ENCODE measurements at places on chromosomes 1 and 21. TPM values are rescaled to one million over a fixed set of nuclear protein-coding genes. Genes with fewer than 3 reads are reported as not detected.

FCER1A gene
- total RNA-seq = not detected

GRCh38 chr1:176066709-176067108 lies 140.4 kb downstream of the COP1 start:
- no peak for DNase-seq

NPPA gene
- 2.4 TPM for total RNA-seq

GREM2 gene
- total RNA-seq = 4.6 TPM

TMEM39B gene
- total RNA-seq = 19.4 TPM

- peak; percentile 39 for DNase-seq
These were observed 45.7 kb downstream of the ATP2B4 start for GRCh38 chr1:203672346-203672745.

GRCh38 chr1:232627645-232628334 lies 2.1 kb downstream of the SIPA1L2 start:
- no peak for DNase-seq

DNA sequence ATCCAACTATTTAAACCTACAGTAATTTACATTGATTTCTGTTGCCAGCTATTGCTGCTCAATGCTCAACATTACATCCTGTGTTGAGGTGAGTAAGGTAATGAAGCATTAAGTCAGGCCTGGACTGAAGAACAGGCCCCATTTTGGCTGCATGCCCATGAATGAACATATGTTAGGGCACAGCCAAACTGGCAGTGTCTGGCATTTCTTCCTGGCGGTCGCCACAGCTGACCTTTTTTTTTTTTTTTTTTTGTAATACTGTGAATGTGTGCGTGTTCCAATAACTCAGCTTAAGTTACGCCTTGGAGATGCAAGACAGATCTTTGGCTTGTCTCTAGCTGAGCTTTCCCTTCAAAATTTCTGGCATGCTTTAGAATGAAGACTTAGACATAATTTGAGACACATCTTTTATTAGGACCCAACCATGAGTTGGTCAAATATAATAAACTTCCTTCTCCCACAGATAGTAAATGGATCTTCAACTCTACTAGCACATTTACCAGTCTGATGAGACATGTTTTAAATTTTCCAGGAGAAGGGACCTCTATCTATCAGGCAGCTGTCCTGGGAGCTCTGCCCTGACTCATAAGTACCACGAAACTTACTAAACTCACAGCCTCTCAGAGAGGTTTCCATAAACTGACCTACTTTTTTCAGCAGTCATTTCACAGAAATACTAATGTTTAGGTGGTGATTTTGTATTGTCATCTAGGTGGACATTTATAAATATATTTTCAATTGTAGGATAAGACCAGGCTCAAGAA lies 341.1 kb upstream of the RUNX1 start:
- DNase-seq = no peak

DNA sequence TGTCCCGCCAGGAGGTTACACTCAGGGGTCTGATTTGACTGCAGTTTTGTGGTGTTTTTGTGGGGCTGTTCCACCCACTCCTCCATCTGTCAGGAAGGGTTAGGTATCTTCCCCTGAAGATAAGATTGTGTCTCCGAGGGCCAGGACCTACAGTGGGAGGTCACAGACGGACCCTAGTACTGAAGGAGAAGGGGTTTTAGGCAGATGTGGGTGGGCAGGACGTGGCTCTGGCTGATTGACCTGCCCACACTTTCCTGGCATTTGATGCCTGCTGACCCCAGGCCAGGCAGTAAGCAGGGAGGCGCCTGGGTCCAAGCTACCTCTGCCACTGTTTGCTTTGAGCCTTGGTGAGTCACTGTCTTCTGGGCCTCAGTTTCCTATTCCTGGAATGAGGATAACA lies 13.9 kb downstream of the RPS6KA1 start:
- DNase-seq = no peak

TMCO4 gene
- 2.4 TPM for total RNA-seq

DNA sequence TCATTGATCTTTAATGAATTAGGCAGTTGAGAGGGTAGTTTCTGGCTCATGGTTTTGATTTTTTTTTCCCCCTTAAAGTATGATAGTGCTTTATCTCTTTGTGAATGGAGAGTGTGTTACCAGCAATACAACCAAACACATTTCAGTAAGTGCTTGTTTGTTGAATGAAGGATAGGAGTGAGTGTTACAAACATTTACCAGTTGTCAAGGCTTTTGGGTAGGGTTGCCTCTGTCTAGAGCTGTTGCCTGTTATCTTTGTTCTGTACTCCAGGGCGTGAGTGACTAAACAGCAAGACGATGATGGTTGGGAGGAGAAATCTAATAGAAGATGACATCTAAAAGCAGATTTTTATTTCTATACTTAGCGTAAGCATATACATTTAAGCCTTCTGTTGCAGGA lies 21.5 kb downstream of the MAP3K7CL start:
- DNase-seq = no peak

GRCh38 chr1:18201997-18202719 lies 94.6 kb downstream of the IGSF21 start:
- no peak for DNase-seq

DNA sequence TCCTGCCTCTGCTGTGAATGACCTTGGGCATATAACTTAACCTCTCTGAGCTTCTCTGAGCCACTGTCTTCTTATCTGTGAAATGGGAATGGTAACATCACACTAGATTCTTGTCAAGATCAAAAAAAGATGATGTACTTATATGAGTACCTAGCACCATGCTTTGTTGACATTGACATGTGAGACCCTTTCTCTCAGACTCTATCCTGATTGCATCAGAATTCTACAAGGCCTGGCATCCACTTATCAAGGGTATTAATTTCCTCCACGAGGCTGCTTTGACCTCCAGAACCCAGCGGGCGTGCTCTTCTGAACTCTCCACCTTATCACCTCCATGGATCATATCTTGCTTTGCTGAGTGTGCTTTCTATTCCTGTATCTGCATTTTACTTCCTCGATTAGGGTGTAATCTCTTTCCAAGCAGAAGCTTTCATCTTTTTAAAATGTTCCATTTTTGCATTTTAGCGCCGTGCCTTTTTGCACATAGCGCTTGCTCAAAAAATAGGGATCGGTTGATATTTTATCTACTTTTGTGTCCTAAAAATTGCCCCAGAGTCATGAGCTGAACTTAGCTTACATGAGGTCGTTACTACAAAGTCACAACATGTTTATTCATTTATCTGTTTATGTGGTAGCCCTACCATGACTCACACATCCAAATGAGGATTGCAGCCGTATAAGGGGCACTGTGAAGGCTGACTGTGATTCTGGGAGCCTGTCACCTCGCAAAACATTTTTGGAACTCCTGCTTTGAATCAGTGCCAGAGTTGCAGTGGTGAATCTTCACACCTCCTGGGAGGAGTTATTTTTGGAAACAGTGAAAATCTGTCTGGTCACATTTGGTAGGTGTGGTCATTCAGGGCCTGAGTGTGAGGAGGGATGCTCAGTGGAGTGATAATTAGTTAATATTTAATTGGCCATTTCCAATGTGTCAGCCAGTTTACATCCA lies 63.2 kb downstream of the IER5 start:
- DNase-seq = no peak

- DNase-seq = no peak
These were observed 3.0 kb downstream of the TTC24 start for GRCh38 chr1:156582388-156583017.

DNA sequence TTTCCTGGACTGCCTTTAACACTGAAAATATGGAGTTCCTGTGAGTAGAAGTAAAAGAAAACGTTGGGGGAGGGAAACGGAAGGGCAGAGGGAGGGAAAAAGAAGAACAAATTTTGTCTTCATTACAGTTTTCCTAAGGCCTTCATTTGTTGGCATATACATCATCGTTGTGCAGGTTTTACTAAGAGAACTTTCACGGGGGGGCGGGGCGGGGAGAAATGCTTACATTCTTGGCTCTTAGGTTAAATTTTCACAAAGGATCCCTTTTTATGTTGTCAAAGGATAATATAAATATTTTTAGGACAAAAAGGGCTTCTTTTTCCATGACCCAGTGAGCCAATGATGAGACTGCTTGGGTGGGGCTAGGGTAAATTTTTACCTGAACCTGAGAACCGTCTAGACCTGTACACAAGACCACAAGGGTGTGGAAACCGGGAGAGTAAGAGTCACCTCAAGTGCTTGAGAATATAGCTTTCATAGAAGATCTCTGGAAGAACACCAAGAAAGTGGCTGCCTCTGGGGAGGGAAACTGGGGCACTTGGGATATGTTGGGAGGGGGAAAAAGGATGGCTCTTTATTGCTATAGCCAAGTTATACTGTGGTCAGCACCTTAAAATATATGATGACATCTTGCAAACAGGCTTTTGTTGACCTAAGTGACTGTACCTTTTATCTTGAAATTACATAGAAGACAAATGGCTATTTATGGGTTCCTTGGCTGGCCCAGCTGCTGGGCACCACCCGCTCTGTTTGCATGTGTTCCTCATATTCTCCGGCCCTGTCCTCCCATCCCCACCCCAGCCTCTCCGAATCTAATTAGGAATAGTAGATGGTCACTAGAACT lies 2.0 kb upstream of the UTP25 start:
- no peak for DNase-seq

- no peak for DNase-seq
These were observed 65.2 kb upstream of the DIP2A start for GRCh38 chr21:46393451-46393940.

DNA sequence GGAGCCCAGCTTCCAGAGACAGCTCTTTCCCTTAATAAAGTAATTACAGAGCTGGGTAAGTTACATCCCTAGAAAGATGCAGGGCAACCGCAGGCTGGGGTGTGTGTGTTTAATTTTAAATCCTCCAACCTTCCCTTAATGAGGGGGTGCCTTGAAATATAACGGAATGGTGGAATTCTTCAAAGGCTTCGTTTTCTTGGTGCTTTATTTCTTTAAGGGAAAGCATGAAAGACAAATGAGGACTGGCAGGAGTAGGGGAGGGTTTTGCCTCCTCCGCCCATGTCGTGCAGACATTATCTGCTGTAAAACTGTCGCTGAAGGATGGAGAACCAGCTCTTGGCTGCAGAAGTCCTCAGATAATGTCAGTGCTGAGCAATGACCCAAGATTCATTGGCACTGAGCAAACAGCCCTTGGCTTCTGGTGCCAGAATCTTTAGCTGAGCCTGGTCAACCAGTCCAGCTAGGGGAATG lies 15.5 kb downstream of the SLC6A17 start:
- no peak for DNase-seq

DNA sequence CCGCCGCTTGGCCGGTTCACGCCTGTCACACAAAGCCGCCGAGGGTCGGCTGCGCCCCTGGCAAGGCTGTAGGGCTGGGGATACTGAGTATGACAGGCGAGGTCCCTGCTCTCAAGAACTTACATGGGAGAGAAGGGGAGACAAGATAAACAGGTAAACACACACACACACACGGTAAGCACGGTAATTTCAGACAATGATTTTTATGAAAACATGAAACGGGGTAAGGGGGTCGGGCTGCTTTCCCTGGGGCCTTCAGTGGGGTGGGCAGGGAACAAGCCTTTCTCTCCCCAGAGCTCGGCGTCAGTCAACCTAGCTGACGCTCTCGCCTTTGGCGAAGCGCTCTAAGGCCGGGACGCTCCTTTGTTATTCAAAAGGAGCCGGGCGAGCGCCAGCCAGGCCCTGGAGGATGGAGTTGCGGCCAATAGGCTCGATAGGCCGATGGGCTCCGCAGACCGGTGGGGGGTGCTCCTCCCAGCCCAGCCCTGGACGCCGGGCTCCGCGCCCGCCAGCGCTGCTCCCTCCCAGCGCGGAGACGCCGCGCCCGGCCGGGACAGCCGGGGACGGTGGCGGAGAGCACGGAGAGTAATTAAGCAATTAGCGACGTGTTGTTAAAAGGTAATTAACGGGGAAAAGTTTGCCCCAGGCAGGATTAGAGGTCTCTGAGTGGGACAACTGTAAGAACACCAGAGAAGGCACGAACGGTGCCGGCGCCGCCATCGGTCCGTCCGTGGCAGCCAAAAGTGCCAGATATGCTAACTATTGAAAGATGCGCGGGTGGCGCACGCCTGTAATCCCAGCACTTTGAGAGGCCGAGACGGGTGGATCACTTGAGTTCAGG lies 950 bp upstream of the INKA2 start:
- DNase-seq = no peak

GRCh38 chr1:162868972-162869371 lies 8.0 kb upstream of the CCDC190 start:
- DNase-seq = no peak

HMGCL gene
- total RNA-seq = 24.6 TPM

GRCh38 chr1:169604781-169605560 lies 18.7 kb upstream of the F5 start:
- DNase-seq = no peak

DNA sequence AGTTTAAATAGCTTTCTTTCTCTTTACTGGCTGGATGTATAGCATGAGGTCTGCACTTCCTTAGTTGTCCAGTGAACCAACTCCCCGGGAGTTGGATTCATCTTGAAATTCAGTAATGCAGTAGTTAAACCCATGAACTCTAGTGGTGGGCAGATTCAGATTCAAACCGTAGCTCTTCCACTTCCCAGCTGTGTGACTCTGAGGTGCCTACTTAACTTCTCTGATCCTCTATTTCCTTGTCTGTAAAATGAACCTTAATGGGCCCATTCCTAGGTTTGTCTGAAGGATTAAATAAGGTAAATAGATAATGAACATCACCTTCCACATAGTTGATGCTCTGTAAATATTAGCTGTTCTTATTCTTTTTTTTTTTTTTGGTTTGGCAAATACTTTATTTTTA lies 16.5 kb downstream of the PIK3CD start:
- DNase-seq = no peak

RCAN1 gene
- 66.0 TPM for total RNA-seq

DNA sequence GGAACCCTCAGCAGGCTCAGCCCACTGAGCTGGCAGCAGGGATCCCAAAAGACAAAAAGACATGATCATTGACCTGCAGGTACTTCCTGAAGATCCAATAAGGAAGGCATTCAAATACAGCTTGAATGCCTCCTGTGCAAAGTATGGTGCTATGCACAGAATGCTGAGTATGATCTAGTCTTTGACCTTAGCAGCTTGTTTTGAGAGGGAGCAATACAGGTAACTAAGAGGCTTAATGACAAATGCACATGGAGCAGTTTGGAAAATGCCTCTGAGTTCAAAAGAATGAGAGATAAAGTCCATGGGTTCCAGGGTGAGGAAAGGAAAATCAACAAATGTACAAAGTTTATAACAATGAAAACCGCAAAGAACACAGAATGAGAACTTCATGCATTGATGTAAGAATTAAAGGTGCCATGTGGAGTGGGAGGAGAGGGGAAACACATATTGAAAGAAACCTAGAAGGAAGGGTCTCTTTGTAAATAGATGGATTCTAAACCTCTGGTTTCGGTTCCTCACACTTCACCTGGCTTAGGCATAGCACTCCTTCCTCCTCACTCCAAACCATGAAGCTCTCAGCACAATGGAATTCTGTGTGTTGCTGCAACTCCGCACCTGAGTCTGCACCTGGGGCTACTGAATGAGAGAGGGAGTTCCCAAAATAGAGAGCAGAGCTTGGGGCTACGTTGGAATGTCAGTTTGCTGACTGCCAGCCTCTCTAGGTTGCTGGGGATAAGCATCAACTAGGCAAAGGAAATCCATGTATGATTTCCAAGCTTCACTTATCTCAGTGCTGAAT lies 77.6 kb downstream of the PLXNA2 start:
- DNase-seq = no peak

GRCh38 chr1:43821471-43821870 lies 112.1 kb upstream of the ARTN start:
- DNase-seq = no peak

SRP9 gene
- 246 TPM for total RNA-seq

Measured in dorsolateral prefrontal cortex (tissue), 122 donors.